Colonic mucosa (tissue), 4 donors: ENCODE measurements at places on chromosomes 11 and 22. TPM values are rescaled to one million over a fixed set of nuclear protein-coding genes. Genes with fewer than 3 reads are reported as not detected.

The CSKMT gene
- total RNA-seq: 27.0 TPM

The TTC36 gene
- 0.35 TPM for total RNA-seq

The CASP12 gene
- total RNA-seq: 0.27 TPM

The FLRT1 gene
- total RNA-seq: 0.20 TPM

The RGL4 gene
- total RNA-seq: 0.35 TPM

The NXPE1 gene
- total RNA-seq: 210 TPM

The MRGPRX3 gene
- not detected for total RNA-seq

The GAS2 gene
- 2.3 TPM for total RNA-seq

The C11orf42 gene
- total RNA-seq: not detected

The MICAL2 gene
- total RNA-seq: 194 TPM

The SDHD gene
- 274 TPM for total RNA-seq

DNA sequence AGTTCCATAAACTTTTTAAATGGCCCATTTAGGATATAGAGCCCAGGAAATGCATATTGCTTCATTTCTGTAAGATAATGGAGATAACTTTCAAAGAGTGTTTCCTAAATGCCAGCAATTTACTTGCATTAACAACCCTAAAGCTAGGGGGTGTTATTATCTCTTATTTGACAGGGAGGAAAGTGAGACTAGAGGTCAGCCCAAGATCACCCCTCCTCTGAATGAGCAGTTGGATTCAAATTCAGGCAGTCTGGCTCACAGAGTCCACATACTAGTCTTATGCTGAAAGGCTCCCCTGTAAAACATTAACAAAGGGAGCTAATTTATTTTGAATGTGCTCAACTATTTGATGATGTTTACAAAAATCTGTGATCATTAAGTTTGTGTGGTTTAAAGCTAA lies 49.9 kb upstream of the TRIM77 start:
- no peak for DNase-seq

GRCh38 chr11:3631331-3631730 lies 10.5 kb downstream of the ART5 start:
- no peak for DNase-seq

DNA sequence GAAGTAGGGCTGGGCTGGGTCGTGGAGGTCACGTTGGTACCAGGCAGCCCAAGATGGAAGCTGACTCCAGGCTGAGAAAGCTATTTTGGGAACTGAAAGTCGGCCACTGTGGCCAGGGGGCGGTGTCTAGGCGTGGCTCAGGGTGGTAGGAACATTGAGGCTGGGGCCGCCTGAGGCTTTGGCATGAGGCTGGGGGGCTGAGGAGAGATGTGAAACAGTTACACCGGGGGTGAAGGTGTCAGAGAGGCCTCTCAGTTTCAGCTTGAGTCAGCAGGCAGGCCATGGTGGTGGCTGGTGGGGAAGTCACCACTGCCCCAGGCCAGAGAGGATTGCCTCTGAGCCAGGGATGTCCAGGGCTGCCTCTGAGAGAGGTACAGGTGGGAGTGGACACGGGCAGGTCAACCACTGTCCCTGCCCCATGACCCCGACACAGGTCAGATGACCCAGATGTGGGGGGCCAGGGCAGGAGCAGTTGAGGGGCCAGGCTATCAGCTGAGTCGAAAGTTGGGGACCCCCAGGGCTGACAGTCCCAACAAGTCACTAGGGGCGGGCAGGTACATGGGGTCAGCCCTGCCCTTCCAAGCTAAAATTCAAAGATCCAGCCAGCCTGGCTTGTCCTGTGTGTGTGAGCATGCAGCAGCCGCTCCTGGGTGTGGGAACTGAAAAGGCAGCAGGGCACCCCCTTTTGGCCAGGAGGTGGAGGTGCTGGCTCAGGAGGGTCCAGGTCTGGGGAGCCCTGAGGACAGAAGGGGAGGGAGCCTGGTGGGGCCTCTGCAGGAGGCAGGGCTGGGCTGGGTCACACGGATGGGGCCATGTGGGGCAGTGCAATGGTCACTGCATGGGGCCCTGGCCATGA lies 7.2 kb downstream of the KCNK7 start:
- peak; percentile 62 for DNase-seq

DNA sequence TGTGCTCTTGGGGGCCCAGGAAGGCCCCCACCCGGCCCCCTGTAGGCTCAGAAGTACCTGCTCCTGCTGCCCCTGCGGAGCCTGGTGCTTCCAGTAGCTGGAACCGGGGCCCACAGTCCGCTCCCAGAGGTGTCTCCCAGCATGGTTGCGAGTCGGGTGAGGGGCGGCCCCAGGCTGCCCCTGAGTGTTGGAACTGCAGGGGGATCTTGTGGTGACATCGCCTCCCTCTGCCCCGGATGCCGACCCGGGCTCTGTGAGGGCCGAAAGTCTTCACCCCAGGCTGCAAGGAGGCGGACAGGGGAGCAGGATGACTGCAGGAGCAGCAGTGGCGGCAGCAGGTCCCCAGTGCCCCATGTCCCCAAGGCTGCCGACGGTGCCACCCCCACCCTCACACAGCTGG lies 9.5 kb upstream of the PKP3 start:
- no peak for DNase-seq

- no peak for DNase-seq
Observed at GRCh38 chr11:133977067-133977677, 20.4 kb upstream of the IGSF9B start.

GRCh38 chr22:31734512-31734911 lies 15.4 kb downstream of the PRR14L start:
- DNase-seq: no peak

DNA sequence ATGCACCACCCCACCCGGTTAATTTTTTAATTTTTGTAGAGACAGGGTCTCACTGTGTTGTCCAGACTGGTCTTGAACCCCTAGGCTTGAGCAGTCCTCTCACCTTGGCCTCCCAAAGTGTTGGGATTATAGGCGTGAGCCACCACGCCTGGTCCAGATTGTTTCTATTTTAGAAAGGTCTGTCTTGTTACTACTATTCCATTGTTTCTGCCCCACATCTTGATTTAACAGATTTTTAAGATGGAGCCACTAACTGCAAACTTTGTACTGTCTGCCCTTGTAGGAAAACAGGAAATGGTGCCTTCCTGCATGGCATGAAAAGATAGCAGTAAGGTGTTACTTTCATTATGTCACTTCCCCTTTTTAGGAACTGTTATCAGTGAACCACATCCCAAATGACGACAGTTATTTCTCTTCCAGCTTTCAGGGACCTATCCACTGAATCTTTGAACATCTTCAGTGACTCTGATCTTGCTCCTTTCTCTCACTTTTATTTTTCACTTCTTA lies 23.2 kb downstream of the TAF1D start:
- no peak for DNase-seq

- DNase-seq: no peak
Observed at GRCh38 chr11:112882494-112883381, 78.5 kb upstream of the NCAM1 start.

- DNase-seq: no peak
Observed at GRCh38 chr11:115587718-115588342, 83.6 kb upstream of the CADM1 start.

GRCh38 chr11:82864268-82864667 lies 36.0 kb downstream of the PRCP start:
- peak; percentile 41 for DNase-seq

DNA sequence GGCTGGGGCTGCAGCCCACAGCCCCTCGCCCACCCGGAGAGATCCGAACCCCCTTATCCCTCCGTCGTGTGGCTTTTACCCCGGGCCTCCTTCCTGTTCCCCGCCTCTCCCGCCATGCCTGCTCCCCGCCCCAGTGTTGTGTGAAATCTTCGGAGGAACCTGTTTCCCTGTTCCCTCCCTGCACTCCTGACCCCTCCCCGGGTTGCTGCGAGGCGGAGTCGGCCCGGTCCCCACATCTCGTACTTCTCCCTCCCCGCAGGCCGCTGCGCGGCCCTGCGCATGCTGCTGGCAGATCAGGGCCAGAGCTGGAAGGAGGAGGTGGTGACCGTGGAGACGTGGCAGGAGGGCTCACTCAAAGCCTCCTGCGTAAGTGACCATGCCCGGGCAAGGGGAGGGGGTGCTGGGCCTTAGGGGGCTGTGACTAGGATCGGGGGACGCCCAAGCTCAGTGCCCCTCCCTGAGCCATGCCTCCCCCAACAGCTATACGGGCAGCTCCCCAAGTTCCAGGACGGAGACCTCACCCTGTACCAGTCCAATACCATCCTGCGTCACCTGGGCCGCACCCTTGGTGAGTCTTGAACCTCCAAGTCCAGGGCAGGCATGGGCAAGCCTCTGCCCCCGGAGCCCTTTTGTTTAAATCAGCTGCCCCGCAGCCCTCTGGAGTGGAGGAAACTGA lies 731 bp downstream of the GSTP1 start:
- peak; percentile 88 for DNase-seq

DNA sequence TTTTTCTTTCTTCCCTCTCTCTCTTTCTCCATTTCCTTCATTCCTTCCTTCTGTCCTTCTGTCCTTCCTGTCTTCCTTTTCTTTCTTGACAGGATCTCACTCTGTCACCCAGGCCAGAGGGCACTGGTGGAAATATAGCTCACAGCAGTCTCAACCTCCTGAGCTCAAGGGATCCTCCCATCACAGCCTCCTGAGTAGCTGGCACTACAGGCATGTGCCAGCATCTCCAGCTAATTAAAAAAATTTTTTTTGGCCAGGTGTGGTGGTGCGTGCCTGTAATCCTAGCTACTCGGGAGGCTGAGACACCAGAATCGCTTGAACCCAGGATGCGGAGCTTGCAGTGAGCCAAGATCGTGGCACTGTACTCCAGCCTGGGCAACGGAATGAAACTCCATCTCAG lies 4.8 kb upstream of the DUSP8 start:
- no peak for DNase-seq

DNA sequence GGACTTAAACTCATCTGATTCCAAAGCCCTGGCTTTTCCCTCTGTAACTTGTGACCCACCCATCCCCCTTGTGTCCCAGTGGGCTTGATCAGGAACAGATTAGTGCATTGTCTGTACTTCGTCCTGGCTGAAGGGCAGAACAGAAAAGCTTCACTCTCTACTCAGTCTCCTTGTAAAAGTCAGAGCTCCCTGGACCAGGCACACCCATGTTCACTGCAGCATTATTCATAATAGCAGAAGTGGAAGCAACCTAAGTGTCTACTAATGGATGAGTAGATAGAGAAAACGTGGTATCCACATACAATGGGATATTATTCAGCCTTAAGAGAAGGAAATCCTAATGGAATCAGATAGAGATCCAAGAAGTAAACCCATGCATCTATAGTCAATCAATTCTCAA lies 20.7 kb downstream of the DRD2 start:
- DNase-seq: no peak

DNA sequence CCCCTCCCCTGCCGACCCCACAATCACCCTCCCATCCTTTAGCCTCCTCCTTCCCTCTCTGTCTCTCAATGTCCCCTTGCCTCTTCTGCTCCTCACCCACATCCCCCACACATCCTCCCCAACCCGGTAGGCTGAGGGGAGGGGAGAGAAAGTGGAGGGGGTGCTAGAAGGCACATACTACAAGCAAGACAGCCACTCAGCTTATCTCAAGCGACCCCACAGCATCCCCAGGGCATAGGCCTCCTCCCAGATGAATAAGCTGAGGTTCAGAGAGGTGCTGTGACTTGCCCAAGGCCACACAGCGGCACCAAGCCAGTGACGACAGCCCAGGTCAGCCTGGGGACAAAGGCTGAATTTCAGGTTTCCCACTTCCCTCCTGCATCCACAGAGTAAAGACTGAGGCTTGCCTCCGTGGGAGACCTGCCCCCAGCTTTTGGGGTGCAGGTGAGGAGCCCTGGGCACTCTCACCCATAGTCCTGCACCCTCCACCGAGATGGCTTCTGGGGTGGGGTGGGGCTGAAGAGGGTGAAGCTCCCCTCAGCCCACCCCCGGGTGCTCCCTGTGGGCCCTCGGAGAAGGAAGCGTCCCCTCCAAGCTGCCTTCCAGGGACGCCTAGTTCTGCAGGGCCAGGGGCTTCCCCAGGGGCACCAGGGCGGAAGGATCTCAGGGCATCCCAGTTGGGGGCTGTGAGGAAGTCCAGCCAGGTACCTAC lies 511 bp downstream of the RAC2 start:
- DNase-seq: no peak

DNA sequence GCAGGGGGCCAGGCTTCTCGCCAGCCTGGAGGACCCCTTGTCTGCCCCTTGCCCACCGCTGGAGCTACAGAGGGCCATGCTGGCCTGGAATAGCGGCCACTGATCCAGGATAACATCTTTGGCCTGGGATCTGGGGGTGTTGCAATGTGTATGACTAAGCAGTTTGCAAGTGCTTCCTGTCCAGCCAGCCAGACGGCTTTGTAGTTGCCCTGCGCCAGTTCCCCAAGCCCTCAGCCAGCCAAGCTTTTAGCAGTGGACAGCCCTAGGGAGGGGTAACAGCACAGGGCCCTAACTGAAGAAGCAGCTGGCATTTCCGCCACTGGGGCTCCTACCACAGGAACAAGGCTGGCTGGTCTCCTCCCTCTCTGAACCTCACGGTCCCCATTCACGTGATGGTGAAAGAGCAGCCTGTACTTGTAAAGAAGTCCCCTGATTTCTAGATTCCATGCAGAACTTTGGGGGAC lies 32.1 kb downstream of the UQCR10 start:
- peak; percentile 60 for DNase-seq

- no peak for DNase-seq
Observed at GRCh38 chr11:72950685-72951084, 136.5 kb downstream of the ATG16L2 start.

DNA sequence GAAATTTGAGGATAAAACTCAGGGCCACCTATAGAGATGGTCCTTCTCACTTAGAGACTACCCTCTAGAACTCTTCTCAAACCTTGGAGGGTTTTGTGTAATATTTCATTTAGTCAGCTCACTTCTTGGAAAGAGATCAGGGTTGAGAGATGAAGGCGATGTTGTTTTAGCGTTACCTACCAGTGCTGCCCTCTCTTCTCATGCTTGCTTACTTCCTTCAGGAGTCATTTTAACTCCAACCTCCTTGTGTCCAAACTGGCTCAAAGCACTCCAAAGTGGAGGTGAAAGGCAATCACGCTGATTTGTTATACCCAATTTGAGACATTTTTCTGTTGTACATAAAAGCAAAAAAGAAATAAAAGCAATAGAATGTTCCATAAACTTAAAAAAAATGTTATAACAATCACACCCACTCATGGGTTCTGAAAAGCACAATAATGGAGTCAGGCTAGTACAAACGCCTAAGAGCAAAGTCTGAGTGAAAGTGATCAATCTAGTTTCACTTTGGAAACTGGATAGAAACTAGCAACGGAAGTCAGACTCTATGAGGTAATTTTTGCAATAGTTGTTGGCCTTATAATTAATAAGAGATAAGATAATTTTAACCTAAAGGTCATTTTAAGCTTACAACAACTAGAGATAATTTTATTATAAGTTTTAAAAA lies 117.1 kb downstream of the MRTFA start:
- no peak for DNase-seq

DNA sequence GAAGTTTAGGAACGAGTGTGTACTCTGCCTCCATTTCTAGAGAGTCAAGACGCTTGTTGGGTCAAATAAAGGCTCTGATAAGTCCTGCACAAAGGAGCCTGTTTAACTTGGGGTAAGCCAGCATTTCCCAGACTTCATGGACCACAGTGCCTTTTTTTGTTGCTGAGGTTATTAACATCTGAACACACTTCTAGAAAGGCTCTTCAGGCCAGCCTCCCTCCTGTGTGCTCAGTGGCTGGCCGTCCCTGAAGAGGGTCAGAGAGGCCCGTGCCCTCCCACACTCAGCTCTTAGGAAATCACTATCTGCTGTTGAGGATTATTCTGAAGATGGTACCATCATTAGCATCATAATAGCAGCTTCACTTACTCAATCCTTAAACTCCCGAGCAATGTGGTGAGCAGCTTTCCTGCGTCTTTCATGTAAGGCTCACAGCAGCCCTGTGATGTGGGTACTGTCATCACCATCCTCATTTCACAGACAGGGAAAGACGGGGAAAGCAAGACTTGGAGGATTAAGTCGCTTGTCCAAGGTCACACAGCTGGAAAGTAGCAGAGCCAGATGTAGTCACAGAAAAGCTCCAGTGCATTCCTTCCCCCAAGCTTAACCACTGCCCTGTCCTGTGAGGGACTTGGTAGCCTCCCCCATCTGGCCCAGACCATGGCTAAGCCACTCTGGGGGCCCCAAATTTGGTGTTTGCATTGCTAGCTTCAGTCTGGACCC lies 71.3 kb downstream of the TSPAN18 start:
- DNase-seq: no peak
